ENCODE measurements at places on chromosomes 1 and 21. TPM values are rescaled to one million over a fixed set of nuclear protein-coding genes. Genes with fewer than 3 reads are reported as not detected.
A peak's percentile ranks its signal among the peaks of the same experiment; 100 is the strongest.

Gene TMEM269
- 0.18 TPM for total RNA-seq

- no peaks in the 10 kb centered on the region for H3K27me3 ChIP-seq
- DNase-seq = no peak
- no peaks in the 10 kb centered on the region for H3K4me1 ChIP-seq
- no peaks in the 10 kb centered on the region for H3K36me3 ChIP-seq
Observed at GRCh38 chr1:192002063-192002462, 156.2 kb upstream of the RGS18 start.

Gene SRGAP2
- total RNA-seq = 44.8 TPM

DNA sequence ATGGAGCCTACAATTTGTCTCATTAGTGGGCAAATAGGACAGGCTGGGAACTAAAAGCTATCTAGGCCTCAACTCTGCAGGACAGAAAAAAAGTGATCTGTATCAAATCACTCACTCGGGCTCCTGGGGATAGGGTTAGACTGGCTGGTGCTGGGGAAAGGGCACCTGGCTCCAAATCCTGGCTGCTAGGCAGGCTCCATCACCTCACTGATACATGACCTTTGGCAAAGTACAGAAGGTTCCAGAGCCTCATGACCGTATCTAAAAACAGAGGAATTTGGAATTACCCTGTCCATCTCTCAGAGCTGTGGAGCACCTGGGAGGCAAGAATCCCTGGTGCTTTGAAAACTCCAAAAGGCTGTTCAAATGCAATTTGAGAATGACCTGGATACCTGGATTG is 51.7 kb downstream of the SUSD4 start:
- DNase-seq = no peak
- no peak overlapping the region for H3K27ac ChIP-seq
- H3K4me1 ChIP-seq = no peaks in the 10 kb centered on the region
- no peak overlapping the region for H3K4me3 ChIP-seq
- no peaks in the 10 kb centered on the region for H3K27me3 ChIP-seq

- no peak for DNase-seq
- H3K4me1 ChIP-seq = no peaks in the 10 kb centered on the region
- H3K27ac ChIP-seq = no peak overlapping the region
- no peaks in the 10 kb centered on the region for H3K27me3 ChIP-seq
- peaks cover 44% of the 10 kb centered on the region for H3K36me3 ChIP-seq
Observed at GRCh38 chr1:100076744-100077143, 56.0 kb downstream of the SASS6 start.

DNA sequence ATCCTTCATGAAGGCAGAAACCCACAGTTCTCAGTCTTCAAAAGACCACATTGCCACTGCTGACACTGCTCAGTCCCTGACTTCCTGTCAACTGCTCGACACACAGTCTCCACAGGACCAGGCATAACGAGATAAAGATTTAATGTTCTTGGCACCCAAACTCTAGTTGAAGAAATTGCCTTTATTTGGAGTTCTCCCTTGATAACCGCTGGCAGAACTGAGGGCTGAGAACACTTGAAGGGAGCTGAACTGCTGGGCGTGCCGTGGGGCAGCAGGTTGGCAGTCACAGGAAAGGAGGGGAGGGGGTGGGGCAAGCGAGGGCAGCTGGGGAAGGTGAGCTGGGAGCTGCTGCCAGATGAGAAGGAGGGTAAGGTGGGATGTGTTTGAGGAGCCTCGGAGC is 15.9 kb downstream of the HENMT1 start:
- H3K4me1 ChIP-seq = peaks cover 2% of the 10 kb centered on the region
- H3K36me3 ChIP-seq = peaks cover 7% of the 10 kb centered on the region

GRCh38 chr1:201906336-201906735 is 17.6 kb downstream of the SHISA4 start:
- no peaks in the 10 kb centered on the region for H3K27me3 ChIP-seq
- H3K4me3 ChIP-seq = no peak overlapping the region
- no peak for DNase-seq
- H3K36me3 ChIP-seq = no peaks in the 10 kb centered on the region

DNA sequence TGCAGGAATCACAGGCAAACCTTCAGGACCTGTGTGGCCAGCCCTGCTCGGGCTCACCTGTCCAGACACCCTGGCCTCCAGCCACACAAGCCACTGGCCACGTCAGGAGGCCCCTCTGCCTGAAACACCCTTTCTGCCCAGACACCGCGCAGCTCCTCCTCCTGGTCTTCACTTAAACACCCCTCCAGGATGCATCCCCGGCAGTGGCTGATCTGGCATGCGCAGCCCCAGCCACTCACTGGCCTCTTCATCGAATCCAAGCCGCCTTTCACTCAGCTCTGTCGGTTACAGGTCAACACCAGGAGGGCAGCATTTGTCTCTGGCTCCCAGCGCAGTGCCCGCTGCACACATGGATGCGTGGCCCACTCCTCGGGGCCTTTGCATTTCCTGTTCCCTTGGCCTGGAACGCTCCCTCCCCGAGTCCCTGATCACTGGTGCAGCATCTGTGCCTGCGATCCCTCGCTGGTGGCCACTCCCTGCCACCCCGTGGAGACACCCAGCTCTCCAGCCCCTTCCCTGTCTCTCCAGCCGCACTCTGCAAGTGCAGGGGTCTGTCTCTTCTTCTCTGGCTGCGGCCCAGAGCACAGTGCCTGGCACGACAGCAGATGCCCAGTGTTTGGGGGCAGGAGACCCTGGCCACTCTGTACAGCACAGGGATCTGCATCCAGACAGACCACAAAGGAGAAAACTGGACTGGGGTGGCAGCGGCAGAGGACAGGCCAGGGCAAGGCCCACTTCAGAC is 9.4 kb downstream of the TPRG1L start:
- H3K36me3 ChIP-seq = peaks cover 84% of the 10 kb centered on the region
- H3K27ac ChIP-seq = no peak overlapping the region
- H3K27me3 ChIP-seq = no peaks in the 10 kb centered on the region
- DNase-seq = no peak

GRCh38 chr21:45294509-45295291 is 7.0 kb upstream of the POFUT2 start:
- H3K36me3 ChIP-seq = peaks cover 11% of the 10 kb centered on the region
- DNase-seq = peak; percentile 97
- H3K27ac ChIP-seq = peak overlapping the region; percentile 97
- peaks cover 48% of the 10 kb centered on the region for H3K4me1 ChIP-seq
- H3K27me3 ChIP-seq = no peaks in the 10 kb centered on the region
- peak overlapping the region; percentile 3 for H3K4me3 ChIP-seq

DNA sequence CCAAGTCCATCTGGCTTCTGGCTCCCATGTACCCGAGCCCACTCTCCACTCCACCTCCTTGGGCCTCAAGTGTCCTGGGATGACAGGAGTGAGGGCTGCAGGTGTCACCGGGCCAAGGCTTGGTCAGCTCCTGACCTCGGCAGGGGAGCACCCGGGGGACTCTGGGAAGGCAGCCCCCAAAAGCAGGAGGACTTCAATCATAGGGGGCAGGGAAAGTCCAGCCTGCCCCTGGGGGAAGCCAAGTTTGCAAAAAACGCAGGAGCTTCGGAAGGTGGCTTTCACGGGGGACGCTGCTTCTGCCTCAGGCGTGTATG is 56.8 kb downstream of the KCNAB2 start:
- no peak overlapping the region for H3K4me3 ChIP-seq
- no peak overlapping the region for H3K27ac ChIP-seq
- no peaks in the 10 kb centered on the region for H3K27me3 ChIP-seq

GRCh38 chr1:247401310-247402119 is 14.5 kb upstream of the NLRP3 start:
- no peaks in the 10 kb centered on the region for H3K36me3 ChIP-seq
- no peak overlapping the region for H3K4me3 ChIP-seq
- H3K27me3 ChIP-seq = no peaks in the 10 kb centered on the region
- no peaks in the 10 kb centered on the region for H3K4me1 ChIP-seq
- H3K27ac ChIP-seq = no peak overlapping the region

- peak overlapping the region; percentile 14 for H3K4me3 ChIP-seq
- H3K4me1 ChIP-seq = peaks cover 7% of the 10 kb centered on the region
- peak; percentile 55 for DNase-seq
- H3K36me3 ChIP-seq = no peaks in the 10 kb centered on the region
Observed at GRCh38 chr1:45205011-45205909, 1.1 kb downstream of the ZSWIM5 start.

DNA sequence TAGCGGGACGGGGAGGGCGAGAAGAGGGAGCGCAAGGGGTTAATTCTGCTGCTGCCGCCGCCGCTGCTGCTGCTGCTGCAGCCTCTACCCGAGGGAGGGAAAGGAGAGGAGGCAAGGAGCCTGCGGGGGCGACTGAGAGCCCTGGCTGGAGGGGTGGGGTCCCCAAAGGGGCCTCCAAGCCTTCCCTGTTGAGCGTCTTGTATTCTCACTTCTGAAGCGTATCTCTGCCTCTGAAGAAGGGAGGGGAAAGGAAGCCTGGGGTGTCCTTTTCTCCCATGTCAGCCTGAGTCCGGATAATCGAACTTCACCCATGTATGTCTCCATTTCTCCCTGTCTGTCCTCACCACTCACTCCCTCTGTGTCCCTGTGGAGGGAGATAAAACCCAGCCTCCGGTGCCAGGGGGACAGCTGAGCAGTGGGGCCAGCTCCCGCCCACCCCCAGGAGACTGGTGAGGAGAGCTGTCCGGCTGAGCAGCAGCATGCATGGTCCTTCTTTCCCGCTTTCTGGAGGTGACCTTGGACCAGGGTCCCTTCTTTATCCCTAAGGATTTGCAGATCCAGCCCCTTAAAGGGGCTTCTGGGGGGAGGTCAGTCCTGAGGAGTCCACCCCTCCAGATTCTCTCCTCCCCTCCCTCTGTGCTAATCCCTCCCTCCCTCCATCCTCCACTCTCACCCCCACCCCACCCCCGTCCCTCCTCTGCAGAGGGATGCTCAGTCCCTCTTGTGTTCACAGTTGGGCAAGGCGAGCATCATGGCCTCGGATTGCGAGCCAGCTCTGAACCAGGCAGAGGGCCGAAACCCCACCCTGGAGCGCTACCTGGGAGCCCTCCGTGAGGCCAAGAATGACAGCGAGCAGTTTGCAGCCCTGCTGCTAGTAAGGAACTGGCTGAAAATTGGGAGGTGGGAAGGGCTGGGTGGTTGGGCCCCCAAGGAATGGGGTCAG is 1.0 kb downstream of the NCDN start:
- H3K4me3 ChIP-seq = peak overlapping the region; percentile 84
- DNase-seq = peak; percentile 48
- no peaks in the 10 kb centered on the region for H3K27me3 ChIP-seq
- peaks cover 19% of the 10 kb centered on the region for H3K36me3 ChIP-seq
- peak overlapping the region; percentile 56 for H3K27ac ChIP-seq

Measured in muscle of leg (tissue), 16 donors.